Urothelium cell line (cell line): ENCODE measurements at places on chromosomes 12 and 14.

- DNase-seq: no peak
Observed at GRCh38 chr12:120834489-120835303, 69.5 kb downstream of the SPPL3 start.

GRCh38 chr12:108324351-108325017 is 14.6 kb downstream of the CMKLR1 start:
- DNase-seq: no peak

DNA sequence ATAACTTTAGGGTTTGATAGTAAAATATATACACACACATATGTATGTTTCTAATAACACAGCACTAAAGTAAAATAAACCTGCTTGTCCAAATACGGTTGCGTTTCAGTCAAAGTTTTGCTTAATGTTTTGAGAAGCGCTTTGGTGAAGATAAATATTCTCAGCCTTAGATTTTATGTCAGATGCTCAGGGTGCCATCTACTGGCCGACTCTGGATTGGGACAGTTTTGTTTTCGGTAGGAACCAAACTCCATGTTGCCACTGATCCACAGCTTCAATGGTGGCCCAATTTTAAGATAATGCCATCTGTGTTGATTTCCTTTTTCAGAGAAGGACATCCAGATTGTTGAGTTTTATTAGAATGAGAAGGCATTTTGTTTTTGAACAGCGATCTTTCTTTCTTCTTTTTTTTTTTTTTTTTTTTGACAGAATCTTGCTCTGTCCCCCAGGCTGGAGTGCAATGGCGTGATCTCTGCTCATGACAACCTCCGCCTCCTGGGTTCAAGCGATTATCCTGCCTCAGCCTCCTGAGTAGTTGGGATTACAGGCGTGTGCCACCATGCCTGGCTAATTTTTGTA is 43.1 kb downstream of the LLPH start:
- peak; percentile 59 for DNase-seq

DNA sequence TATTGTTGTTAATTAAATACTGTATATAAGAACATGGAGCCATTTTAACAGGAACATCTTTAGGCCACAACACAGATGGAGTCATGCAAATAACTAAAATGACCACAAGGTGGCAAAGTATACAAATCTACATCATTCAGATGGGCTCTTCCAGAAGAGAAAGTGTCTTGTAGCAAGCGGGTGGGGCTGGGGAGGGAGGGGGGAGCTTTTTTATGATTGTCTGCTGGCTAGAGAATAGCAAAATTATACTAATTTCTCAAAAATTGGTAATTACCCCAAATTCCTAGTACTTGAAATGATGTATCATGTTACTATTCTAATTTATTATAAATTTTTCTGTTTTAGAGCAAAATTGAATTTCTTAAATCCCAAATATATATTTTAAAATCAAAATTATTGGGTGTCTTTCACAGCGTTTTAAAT is 378.7 kb downstream of the PRKD1 start:
- peak; percentile 60 for DNase-seq

- peak; percentile 4 for DNase-seq
Observed at GRCh38 chr12:89783359-89784060, 74.9 kb upstream of the ATP2B1 start.

- DNase-seq: no peak
Observed at GRCh38 chr12:15320881-15321280, 1.4 kb upstream of the PTPRO start.

DNA sequence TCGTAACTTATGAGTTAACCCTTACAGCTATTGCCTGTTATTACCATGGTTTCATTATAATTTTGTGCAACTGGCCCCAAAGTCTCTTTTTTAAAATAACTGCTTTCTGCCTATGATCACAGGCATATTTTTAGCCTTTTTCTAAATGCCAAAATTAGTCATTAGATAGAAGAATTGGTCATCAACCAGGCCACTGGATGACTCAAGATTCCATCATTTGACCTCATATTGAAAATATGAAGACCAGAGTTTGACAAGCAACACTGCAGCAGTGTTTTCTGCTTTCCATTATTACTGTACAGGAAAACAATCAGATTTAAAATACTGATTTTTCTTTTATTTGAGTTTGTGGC is 54.7 kb upstream of the OTOGL start:
- DNase-seq: peak; percentile 38
